Thoracic aorta (tissue), 2 donors: ENCODE measurements at places on chromosomes 4 and X. TPM values are rescaled to one million over a fixed set of nuclear protein-coding genes. Genes with fewer than 3 reads are reported as not detected.
A peak's percentile ranks its signal among the peaks of the same experiment; 100 is the strongest.

FHIP1A gene
- total RNA-seq: 4.9 TPM

MID1 gene
- total RNA-seq: 37.7 TPM

GRCh38 chrX:118114971-118115370 is 1.6 kb downstream of the KLHL13 start:
- H3K27me3 ChIP-seq: no peaks in the 10 kb centered on the region
- H3K27ac ChIP-seq: no peak overlapping the region
- H3K4me1 ChIP-seq: no peaks in the 10 kb centered on the region
- peak overlapping the region; percentile 80 for H3K4me3 ChIP-seq

GRCh38 chr4:53671757-53672156 is 80.5 kb upstream of the LNX1 start:
- H3K27me3 ChIP-seq: no peaks in the 10 kb centered on the region
- H3K4me1 ChIP-seq: peaks cover 9% of the 10 kb centered on the region
- no peak overlapping the region for H3K4me3 ChIP-seq
- H3K27ac ChIP-seq: no peak overlapping the region

- H3K4me1 ChIP-seq: no peaks in the 10 kb centered on the region
- DNase-seq: no peak
- no peaks in the 10 kb centered on the region for H3K36me3 ChIP-seq
- H3K4me3 ChIP-seq: no peak overlapping the region
These were observed 15.2 kb downstream of the RGS12 start for GRCh38 chr4:3307891-3308575.

GRCh38 chr4:76354517-76355473 is 48.3 kb downstream of the STBD1 start:
- no peak overlapping the region for H3K27ac ChIP-seq
- no peaks in the 10 kb centered on the region for H3K36me3 ChIP-seq
- no peak overlapping the region for H3K4me3 ChIP-seq
- DNase-seq: no peak
- no peaks in the 10 kb centered on the region for H3K27me3 ChIP-seq
- H3K4me1 ChIP-seq: peaks cover 5% of the 10 kb centered on the region

DNA sequence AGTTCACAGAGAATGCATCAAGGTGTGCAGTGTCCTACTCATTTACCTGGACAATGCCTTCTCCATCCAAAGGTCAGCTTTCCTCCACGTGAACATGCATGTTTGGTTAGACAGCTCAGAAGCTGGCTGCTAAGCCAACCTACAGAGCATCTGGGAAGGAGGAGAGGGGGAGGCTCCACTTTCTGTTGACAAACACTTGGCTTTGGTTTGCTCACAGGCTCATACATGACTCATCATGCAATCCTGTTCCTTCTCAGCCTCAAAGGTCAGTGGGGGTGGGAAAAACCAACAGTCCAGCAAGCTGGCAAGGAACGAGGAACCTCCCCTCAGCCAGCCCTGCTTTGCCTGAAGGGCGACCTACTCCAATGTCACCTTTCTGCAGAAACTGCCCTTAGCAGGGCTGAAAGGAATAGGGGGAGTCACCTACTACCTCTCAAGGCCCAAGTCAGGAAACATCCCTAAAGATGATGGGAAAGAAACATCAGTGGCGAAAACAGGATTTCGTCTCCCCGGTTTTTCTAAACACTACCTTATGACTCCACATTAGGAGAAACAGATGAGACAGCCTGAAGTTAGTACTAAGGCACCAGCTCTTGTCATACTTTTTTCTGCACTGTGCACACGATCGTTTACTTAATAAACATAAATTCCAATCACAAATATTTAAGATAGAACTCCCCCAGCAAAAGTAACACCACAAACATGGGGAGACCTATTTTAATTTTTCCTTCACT is 37.9 kb downstream of the RELL1 start:
- no peak overlapping the region for H3K4me3 ChIP-seq
- peaks cover 7% of the 10 kb centered on the region for H3K36me3 ChIP-seq

DNA sequence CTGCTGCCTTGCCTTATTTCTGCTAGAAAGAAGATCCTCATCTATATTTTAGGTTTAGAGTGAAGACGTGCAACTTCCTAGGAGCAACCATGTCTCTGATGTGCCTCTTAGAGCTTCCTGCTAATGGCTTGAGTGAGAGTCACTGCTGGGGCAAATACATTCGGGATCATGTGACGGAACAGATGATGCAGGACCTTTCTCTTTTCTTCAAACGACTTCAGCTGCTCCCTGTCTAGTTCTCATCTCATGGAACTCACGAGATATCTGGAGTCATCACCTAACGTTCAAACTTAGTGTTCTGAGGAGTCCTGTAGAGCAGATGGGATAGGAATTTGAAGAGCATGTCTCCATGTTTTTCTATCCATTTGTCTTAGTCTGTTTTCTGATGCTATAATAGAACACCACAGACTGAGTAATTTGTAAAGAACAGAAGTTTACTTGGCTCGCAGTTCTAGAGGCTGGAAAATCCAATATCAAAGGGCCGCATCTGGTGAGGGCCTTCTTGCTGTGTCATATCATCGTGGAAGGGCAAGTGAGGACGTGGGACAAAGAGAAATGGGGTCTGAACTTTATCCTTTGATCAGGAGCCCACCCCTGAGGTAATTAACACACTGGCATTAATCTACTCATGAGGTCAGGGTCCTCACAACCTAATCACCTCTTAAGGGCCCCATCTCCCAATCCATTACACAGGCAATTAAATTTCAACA is 43.5 kb upstream of the SCRG1 start:
- no peak for DNase-seq
- H3K27ac ChIP-seq: no peak overlapping the region
- no peak overlapping the region for H3K4me3 ChIP-seq

- H3K4me3 ChIP-seq: no peak overlapping the region
- H3K27ac ChIP-seq: no peak overlapping the region
- no peaks in the 10 kb centered on the region for H3K27me3 ChIP-seq
- DNase-seq: no peak
These were observed 13.7 kb upstream of the TMPRSS11B start for GRCh38 chr4:68259191-68259590.

- H3K4me3 ChIP-seq: no peak overlapping the region
- H3K36me3 ChIP-seq: no peaks in the 10 kb centered on the region
- H3K27me3 ChIP-seq: no peaks in the 10 kb centered on the region
- no peak overlapping the region for H3K27ac ChIP-seq
These were observed 486.5 kb downstream of the ARAP2 start for GRCh38 chr4:35757836-35758235.

AREG gene
- 32.7 TPM for total RNA-seq

SORCS2 gene
- total RNA-seq: 0.68 TPM

DNA sequence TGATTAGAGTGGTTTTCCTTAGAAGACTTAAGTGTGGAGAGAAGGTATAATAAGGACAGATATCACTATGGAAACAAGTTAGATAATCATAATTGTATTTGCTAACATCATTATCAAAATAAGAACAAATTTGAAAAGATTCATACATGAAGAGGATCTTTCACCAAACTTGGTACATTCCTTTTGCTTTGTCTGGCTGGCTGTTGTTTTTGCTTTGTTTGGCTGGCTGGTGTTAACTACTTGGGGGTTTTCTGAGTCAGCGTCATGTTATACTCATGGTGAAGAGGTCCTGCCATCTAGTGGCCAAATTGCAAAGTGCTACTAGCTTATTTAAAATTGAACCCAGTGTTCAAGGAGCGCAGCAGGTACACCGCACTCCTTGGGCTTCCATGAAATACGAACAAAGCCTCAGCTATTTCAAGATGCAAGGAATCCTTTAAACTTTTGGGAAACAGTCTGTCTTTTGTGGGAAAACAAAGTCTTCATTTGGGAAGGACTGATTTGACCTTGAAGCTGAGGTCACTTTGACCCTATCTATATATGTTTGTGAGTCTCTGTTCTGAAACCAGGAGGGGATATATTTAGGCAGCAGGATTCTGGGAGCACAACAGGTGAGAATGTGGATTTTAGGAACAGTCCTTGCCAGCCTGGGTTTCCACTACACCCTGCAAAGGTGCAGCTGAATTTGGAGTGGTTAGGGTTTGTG is 129.7 kb downstream of the PLS3 start:
- peak; percentile 23 for DNase-seq
- H3K4me1 ChIP-seq: no peaks in the 10 kb centered on the region
- no peaks in the 10 kb centered on the region for H3K36me3 ChIP-seq
- H3K27me3 ChIP-seq: no peaks in the 10 kb centered on the region

DNA sequence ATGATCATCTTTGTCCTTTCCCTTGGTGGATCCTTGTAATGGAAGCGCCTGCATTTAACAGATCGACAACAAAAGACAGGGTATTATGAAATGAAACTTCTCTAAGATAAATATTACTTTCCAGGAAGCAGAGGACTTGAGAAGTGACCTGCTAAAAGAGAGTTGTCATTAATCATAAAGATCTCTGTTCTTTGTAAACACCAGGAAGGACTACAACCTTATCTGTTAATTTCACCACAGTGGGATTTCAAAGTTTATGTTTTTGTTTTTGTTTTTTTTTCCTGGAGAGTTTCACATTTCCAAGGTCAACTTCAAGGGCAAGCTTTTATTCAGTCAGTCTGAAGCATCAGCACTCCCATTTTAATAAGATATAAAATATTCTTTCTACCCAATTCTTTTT is 170.9 kb downstream of the RCHY1 start:
- peaks cover 32% of the 10 kb centered on the region for H3K4me1 ChIP-seq
- no peak for DNase-seq
- no peak overlapping the region for H3K4me3 ChIP-seq
- H3K36me3 ChIP-seq: no peaks in the 10 kb centered on the region
- H3K27me3 ChIP-seq: no peaks in the 10 kb centered on the region

DNA sequence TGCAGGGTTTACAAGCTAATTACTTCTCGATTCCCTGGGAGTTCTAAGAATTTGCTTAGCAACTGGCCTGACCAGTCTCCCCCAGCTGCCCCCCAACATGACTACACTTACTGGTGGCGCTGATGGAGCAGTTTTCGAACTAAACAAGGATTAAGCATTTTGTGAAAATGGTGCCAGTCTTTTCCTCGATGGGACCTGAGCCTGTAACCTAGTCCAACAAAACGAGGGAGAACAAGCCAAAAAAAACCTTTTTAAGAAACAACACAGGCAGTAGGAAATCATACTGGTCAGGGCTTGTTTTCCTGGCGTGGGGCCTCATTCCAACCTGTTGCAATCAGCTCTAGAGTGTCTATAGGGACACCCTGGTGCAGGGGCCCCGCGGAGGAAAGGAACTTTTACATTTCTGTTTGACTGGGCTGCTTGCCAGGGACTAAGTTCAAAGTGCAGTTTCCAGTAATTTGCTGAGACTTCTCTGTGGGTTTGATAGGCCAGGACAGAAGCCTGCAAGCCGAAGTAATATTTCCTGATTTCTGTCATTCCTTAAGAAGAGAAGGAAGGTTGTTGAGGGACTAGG is 158.7 kb downstream of the SPRY1 start:
- peaks cover 47% of the 10 kb centered on the region for H3K4me1 ChIP-seq
- H3K27me3 ChIP-seq: no peaks in the 10 kb centered on the region
- H3K4me3 ChIP-seq: peak overlapping the region; percentile 62
- DNase-seq: peak; percentile 75
- no peaks in the 10 kb centered on the region for H3K36me3 ChIP-seq
- peak overlapping the region; percentile 89 for H3K27ac ChIP-seq

DNA sequence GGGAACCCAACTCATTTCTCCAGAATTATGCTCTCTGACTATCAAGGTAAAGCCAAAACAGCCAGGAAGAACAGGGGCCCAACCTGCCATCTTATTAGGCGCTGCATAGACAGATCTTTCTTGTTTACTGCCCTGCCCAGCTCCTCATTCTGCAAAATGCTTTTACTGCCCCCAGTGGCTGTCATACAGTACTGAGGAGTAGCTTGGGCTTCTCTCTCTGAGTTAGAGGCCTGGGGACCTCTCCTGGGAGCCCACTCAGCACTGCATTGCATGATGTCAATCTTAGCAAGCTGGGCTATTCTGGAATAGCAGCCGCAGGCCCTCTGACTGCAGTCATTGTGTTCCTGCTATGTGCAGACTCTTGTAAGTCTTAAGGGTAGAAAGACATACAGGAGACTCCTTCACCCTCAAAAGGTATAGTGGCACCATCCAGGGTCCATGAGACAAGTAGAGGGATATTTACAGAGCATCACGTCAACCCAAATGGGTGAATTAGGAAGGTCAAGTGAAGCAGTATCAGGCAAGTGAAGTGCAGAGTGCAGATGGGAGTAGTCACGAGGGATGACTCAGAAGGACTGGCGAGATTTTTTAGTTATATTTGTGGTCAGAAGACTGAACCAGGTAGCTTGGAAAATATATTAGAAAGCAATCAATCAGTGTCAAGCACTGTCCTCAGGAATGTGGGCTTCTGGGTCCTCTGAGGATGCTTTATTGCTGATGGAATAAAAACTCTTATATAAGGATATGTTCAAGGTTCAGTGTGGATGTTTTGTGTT is 294.1 kb upstream of the SFRP2 start:
- no peaks in the 10 kb centered on the region for H3K4me1 ChIP-seq
- no peak for DNase-seq
- no peaks in the 10 kb centered on the region for H3K36me3 ChIP-seq
- H3K27ac ChIP-seq: no peak overlapping the region

- H3K4me1 ChIP-seq: no peaks in the 10 kb centered on the region
- no peak overlapping the region for H3K27ac ChIP-seq
- H3K4me3 ChIP-seq: no peak overlapping the region
- no peak for DNase-seq
These were observed 418.9 kb downstream of the CCSER1 start for GRCh38 chr4:90546114-90546513.

DNA sequence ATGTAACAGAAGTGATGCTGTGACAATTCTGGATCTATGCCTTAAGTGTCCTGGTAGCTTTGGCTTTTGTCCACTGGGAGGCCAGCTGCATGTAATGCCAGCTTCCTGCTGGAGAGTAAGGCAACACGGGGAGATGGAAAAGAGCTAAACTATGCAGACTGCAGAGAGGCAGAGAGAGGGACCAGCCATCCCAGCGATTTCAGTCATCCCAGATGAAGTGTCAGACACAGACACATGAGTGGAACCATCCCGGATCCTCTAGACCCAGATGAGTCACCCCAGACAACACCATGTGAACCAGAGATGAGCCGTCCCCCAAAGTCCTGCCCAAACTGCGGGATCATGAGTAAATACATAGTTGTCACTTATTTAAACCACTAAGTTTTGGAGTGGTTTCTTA is 14.6 kb downstream of the SRPX start:
- no peaks in the 10 kb centered on the region for H3K27me3 ChIP-seq
- DNase-seq: no peak
- no peak overlapping the region for H3K27ac ChIP-seq

DNA sequence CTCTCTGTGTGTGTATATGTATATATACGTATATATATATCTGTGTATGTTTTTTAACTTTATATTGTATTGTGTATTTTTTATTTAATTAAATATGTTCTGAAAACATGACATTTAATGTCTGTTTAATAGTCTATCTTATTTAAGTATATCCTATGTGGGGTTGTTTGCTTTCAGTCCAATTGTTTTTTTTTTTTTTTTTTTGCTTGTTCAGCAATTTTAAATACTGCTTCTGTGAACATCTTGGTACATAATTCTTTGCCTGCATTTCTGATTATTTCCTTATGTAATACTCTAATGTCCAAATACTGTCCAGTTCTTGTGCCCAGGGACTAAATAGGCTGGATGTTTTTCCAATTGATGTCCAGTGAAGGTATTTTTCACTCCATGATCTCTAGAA is 45.1 kb upstream of the MAD2L1 start:
- no peak overlapping the region for H3K27ac ChIP-seq
- no peaks in the 10 kb centered on the region for H3K36me3 ChIP-seq
- H3K4me3 ChIP-seq: no peak overlapping the region
- no peaks in the 10 kb centered on the region for H3K27me3 ChIP-seq

- no peaks in the 10 kb centered on the region for H3K36me3 ChIP-seq
- peaks cover 25% of the 10 kb centered on the region for H3K4me1 ChIP-seq
- no peak for DNase-seq
- no peak overlapping the region for H3K27ac ChIP-seq
These were observed 3.1 kb upstream of the CLCN3 start for GRCh38 chr4:169617306-169617705.

ITIH6 gene
- total RNA-seq: not detected

NSUN7 gene
- 21.8 TPM for total RNA-seq
